Hypothalamus (tissue), 51 donors: ENCODE measurements at places on chromosomes 1 and 21.

DNA sequence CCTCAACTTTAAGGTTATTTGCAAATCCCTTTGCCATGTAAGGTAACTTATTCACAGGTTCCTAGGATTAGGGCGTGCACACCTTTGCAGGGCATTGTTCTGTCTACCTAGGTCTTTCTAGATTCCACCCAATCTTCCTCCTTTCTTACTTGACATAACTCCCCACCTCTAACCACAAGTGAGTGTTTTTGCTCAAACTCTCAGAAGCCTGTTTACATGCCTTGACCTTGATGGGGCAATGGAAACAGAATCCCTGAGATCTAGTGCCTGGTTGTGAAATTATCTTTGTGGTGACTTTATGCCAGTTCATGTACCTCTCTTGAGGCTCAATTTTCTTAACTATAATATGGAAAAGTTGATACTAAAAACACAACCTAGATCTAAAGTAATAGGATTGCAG lies 296.6 kb downstream of the TTLL7 start:
- DNase-seq: no peak

DNA sequence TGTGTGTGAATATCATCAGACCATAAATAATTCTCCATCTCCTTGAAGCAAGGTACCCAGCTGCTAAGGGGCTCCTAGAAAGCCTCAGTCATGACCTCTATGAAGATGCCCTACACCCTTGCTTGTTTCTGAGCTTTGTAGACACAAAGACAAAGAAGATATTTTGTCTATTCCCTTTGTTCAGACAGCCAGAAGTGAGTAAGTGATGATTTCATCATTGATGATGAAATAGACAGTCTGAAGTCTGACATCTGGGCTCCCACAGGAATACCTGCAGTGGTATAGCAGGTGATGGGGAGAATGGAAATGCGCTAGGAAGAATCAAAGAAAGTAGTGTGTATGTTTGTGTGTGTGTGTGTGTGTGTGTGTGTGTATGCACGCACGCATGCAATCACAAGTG lies 82.2 kb upstream of the DPT start:
- no peak for DNase-seq

DNA sequence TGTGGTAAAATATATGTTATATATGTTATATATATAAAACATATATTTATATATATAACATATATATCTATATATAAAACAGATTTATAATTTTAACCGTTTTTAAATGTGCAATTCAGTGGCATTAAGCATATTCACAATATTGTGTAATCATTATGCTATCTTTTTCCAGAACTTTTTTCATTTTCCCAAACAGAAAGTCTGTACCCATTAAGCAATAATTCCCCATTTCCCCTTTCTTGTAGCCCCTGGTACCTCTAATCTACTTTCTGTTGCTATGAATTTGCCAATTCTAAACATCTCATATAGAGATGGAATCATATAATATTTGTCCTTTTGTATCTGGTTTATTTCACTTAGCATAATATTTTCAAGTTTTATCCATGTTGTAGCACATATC lies 10.7 kb upstream of the ARHGEF11 start:
- no peak for DNase-seq

DNA sequence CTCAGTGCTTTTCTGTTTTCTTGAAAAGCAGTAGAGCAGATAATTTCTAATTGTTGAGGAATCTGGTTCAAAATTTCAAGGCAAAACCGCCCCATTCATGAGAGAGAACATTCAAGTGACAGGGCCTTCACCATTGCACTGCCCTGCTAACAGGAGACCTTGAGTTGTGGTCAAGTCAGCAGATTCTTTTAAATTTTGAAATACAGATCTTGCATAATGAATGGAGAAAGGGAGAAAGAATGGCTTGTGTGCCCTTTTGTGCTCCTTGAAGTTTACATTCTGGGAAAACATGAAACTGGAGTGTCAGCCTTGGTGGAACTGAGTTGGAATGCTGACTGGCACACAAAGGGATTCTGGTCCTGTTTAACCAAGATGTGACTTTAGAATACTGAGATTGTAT lies 164.5 kb upstream of the UBE2U start:
- DNase-seq: no peak
